ENCODE measurements at places on chromosomes 3 and 15.

DNA sequence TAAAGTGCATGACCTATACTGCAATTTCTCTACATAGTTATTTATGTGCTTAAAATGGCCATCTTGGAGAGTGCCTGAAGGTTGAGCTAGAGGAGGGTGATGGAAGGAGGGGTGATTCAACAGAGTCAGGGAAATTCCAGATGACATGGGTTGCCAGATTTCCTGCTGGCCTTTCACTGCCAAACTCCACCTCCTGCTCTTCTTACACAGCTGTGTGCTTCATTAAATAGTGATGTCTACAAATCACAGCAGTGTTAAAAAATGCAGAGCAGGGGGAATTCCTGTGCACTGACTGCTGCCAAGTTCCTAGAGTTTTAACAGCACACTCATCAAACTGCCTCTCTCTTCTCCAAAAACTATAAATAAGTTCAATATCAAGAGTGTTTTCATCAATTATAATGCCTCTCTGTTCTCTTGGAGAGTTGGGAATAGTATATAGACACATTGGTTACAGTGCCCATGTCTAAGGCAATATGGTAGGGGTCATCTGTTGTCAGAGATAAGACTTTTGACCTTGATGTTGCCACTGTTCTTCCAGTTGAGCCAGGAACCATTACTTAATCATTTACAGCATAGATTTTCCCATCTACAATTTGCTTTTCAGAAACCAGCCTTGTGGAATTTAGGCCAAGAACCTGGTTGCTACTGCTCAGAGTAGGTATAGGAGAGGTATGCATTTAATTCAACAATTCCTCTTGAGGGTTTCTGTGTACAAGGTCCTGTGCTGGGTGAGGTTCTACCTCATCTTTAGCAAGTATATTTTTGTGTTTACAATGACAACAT is 79.6 kb downstream of the TP63 start:
- peak; percentile 99 for DNase-seq

DNA sequence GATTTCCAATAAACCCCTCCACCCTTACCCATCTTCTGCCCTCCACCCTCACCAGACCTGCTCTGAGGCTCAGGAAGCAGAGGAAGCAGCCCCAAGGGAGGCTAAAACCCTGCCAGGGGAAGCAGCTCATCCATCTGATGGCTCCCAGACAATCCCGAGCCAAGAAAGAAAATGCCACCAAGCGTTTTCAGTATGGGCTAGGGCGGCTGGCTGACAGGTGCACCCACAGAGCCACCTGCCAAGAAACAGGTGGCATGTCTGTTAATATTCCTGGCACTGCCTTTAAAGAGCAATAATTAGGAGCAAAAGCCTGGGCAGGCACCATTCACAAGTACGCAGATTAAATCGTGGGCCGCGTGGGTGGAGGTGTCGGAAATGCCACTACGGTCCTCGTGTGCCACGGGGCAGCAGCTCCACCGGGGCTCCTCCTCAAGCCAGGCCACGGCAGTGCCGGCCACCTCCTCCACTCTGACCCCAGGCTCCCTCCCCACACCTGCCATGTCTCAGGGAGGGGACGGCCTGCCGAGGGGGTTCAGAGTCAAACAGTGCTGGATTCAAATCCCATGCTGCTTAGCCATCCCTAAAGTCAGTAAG is 23.9 kb upstream of the GRIP2 start:
- no peak for DNase-seq

- DNase-seq: no peak
Measured at GRCh38 chr3:150703299-150703755, 393 bp downstream of the ERICH6 start.

DNA sequence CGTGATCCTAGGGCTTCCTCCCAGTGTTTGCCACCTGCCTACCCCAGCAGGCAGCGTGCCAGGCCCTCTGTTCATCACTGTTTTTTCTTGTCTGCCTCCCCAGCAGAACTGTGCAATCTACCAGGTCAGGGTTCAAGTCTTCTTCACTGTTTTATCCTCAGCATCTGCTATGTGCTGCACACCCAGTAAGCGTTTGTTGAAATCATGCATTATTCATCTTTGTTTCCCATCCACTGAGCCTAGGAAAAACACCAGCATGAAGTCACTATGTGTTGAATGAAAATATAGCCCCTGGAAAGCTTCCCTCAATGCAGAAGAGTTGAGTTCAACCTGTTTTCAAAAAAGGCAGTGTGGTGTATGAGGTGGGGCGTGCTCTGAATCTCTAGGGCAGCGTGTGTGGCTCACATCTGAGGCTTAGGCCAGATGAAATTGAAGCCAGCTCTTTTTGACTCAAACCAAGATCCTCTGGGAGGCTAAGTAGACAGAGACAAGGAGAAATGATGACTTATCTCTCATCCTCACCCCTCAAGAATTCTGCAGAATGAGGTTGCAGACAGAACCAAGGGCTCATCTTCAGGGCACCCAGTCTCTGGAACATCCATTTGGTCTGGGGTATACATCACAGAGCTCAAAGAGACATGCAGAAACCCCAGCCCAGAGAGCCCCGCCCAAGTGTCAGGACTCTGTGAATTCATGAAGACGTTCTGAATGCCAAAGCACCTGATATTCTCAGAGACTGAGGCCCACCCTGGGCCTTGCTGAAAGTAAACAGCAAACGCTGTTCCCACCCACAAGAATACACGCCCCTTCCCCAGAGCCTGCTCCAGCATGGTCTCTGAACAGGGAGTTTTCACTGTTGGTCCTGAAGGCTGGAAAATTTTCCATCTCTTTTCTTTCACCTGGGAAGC is 5.7 kb upstream of the CAV3 start:
- DNase-seq: no peak

DNA sequence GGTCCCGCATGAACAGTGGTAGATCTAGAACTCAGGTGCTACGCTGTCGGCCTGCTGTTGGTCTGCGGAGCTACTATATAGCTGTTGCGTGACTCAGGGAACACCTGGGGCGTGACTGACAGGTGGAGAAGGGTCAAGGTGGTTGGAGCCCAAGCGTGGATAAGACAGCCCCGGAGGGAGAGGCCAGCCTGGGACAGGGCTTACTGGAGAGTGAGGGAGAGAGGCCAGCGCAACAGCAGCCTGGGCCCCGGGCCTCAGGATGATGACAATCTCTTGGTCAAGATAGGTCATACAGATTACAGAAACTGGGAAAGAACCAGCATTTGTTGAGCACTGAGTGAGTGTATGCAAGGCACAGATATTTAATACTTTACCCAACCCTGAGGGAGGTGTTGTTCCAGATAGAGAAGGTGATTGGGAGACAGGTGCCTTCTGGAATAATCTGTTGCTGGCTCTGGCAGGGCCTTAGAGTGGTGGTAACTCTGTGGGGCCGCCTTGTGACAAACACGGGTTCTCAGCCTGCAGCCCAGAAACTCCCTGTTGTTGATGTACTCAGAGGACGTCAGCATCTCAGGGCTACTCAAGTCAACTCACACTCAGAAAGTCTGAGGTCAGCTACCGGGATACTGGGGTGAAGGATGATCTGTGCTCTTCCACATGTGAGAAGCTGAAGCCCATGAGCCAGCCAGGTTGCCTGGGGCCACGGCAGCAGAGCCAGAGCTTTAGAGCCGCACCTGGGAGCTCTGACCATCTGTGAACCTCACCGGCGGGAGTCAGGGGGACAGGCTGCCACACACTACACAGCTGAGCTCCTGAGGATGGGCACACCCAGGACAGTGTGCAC is 265.4 kb upstream of the HES1 start:
- no peak for DNase-seq

DNA sequence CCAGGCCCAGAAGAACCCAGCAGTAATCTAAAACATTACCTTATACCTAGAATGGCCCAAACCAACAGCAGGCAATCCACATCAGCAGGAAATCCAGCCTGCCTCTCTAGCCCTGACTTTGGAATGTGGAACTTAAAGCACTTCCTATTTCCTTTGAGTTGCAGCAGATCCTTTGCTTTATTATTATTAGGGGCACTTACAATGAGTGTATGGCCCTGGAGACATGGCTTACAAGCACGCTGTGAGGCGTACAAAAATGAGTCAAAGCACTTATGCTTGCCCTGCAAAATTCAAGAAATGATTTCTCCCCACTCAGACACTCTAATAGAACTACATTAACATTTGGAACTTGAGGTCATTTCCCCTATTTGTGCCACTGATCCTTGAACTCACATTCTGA is 9.5 kb upstream of the KNSTRN start:
- DNase-seq: peak; percentile 25

DNA sequence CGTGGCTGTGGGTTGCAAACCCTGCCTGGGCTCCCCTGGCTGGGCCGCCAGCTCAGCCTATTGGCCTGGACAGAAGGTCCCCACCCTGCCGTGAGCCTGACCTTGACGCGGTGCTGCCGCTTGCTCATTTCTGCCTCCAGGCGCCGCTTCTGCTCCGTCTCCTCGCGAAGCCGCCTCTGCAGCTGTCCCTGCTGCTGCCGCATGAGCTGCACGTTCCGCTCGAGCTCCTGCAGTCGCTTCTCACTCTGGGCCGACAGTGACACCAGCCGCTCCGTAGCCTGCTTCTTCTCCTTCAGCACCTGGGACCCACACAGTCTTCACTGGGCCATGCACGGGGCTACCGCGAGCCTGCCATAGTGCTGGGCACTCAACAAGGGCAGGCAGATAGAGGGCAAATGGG is 21.7 kb downstream of the KIF7 start:
- no peak for DNase-seq

DNA sequence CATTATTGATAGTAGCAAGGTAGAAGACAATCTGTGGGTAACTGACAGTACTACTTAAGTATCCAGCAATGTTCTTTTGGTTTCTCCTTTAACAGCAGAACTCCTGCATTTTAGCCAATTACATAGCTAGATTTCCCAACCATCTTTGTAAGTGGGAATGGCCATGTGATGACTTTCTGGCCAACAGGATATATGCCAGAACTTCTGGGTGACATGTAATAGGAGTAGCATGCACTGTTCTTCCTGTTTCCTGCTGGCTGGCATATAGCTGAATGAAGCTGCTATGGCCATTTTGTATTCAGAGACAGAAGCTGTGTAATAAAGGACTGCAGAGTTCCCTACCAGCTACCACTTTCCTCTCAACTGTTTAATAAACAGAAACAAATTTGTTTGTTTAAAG is 18.0 kb downstream of the SPICE1 start:
- peak; percentile 20 for DNase-seq

GRCh38 chr3:52004906-52005395 is 9.3 kb upstream of the RPL29 start:
- no peak for DNase-seq

Measured in fibroblast of skin of right biceps (primary cell).